ENCODE measurements at places on chromosomes 6 and 20.

GRCh38 chr6:12459945-12460661 is 169.9 kb downstream of the EDN1 start:
- DNase-seq: no peak

DNA sequence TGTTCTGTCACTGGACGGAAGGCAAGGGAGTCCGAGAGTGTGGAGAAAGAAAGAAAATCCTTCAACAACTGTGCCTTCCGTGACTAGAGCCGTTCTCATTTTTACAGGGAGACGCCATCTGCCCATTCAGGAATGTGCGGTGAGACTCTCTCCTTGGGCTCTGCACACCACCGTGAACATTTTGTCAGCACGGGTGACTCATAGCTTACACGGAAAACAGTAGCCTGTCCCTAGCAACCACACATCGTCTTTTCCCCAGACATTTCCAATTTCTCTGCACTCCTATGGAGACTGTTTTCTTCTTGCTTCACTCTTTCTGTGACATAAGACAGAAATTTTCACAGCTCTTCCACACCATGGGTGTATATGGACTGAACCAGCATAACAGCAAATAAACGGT is 55.1 kb downstream of the TBXT start:
- no peak for DNase-seq

GRCh38 chr6:85050149-85050548 is 285.8 kb upstream of the TBX18 start:
- DNase-seq: no peak

- DNase-seq: peak; percentile 32
These were observed 8.0 kb downstream of the STK35 start for GRCh38 chr20:2109425-2110210.

DNA sequence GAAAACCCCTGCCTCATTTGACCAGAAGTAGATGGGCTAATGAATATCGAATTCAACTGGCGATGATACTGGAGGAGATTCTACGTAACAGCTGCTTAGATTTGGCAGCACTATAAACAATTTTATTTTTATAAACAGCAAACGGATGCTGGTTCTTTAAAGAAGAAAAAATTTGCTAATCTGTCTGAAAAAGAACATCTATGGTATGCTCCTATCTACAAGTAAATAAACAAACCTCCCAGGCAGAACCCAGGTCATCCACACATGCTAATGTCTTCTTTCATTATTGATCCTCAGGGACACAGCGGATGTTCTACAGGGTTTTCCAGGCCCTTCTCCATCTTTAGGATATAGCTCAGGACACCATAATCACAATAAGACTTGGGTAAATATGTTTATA is 291.3 kb downstream of the ALDH8A1 start:
- DNase-seq: no peak

GRCh38 chr6:10883312-10884244 is 1.7 kb upstream of the GCM2 start:
- DNase-seq: no peak

GRCh38 chr6:6721606-6722005 is 133.1 kb downstream of the LY86 start:
- DNase-seq: no peak

DNA sequence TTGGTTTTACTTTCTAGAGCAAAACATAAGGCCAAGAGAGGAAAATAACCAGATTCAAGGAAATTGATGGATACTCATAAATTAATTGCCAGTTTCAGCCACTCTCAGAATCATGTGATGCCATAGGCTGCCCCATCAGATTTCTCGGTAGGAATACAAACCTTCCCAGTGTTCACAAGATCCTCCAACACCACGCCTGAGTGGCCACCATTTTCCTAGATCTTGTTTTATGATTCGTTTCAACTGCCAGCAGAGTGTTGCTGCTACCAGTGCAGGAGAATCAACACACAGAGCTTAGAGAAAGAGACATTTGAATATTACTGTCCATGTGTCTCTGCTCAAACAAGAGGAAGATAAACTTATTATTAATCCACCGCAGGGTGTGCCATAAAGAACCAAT is 434.2 kb upstream of the CDH4 start:
- DNase-seq: no peak

GRCh38 chr20:33437141-33437911 is 6.2 kb downstream of the SNTA1 start:
- DNase-seq: no peak

- no peak for DNase-seq
These were observed 8.4 kb upstream of the E2F1 start for GRCh38 chr20:33694639-33695012.

- DNase-seq: no peak
These were observed 121.4 kb downstream of the REV3L start for GRCh38 chr6:111361648-111362047.

DNA sequence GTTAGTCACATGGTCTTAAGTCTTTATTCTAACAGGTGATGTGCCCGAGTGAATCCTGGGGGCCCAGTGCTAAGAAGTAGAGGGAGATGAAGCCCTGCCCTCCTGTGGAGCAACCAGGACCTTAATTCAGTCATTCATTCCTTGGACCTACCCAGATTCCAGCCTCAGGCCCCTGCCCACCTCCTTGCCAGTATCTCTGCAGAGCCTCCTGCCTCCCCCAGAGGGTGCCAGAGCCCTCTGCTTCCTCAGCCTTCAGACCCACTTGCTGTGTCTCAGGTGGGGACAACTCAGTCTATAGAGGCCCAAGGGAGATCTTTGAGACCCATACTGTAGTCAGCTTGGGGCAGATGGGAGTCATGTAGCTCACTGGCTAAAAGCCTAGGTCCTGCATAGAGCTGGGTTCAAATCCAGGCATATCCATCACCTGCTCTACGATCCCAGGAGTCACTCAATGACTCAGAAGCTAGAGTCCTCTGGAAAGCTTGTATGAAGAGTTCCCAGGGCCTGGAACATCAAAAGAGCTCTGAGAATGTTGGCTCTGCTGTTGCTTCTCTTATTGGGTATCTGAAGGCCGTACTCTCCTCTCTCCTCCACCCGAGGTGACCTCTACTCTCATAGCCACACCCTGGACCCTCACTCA is 3.9 kb upstream of the SIGLEC1 start:
- DNase-seq: no peak

DNA sequence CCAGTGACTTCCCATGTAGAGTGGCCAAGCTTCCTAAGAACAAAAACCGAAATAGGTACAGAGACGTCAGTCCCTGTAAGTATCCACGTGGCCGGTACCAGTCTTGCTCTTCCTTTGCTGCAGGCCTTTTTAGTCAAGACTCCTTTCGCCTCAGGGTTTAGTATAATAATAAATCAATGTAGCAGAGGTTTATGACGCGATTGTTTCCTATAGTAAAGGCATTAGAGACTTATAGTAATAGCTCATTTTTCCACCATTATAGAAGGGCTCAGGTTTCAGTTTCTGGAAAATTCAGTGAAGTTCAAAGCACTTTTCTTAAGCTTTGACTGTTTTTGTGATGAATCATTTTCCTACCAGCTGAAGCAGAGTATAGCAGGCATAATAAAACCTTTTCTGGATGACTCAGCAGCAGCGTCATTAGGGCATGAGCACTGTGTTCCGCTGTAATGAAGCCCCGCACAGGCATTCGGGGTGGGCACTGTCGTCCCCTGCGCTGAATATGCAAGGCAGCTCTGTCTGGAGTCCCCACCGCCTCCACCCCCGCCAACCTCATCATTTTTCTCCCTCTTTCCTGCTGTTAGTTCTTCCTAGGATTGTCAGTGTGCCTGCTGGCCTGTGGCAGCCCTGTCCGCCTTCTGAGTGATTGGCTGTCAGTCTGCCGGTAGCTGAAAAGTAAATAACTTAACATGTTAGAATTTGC is 51.3 kb downstream of the PTPN1 start:
- DNase-seq: peak; percentile 81

DNA sequence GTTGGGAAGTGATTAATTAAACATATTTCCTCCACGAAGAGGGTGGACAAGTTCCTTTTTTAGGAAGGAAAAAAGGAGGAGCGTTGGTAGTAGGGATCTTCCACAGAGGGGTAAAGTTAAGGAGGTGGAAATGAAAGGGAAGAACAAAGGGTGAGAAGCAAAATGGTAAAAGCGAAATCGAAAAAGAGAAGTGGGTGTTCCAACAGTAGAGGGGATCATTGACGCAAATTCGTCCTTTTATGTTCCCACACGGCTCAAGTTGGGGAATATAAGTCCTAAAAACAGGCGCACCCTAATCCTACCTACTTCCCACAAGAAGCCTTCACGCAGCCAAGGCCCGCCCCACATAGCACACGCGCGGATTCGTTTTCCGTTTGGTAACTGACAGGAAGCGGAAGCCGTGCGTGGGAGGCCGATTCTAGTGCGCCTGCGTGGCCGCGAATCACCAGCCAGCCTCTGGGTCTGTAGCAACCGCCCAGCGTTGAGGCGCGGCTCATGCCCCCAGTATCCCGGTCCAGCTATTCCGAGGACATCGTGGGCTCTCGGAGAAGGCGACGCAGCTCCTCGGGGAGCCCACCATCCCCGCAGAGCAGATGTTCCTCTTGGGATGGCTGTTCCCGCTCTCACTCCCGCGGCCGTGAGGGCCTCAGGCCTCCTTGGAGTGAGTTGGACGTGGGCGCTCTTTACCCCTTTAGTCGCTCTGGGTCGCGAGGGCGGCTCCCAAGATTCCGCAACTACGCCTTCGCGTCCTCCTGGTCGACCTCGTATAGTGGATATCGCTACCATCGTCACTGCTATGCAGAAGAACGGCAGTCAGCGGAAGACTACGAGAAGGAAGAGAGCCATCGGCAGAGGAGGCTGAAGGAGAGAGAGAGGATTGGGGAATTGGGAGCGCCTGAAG is at the start of gene NKAPL:
Gene NKAPL (plus strand): TSS at position 421 of the 901 bp plus-strand sequence. CDS start 75 bp downstream, at position 496.
- peak; percentile 88 for DNase-seq

DNA sequence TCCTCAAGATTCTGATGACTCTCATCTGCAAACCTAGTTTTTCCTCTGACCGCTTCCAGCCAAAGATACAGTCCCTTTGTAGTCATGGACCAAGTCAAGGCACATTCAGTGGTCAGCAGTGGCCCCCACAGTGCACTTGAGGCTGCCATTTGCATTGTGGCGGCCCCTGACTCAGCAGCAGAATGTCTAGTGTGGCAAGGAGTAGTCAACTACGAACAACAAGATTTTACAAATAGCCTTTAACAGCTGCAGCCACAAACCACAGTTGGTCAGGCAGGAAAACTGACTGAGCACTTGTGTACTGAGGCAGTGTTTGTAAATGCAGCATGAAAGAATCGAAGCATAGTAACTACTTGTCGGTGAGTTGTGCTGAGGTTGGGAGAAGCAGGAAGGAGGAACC is 49.6 kb downstream of the SLC2A12 start:
- DNase-seq: no peak

GRCh38 chr6:150152891-150153876 is 10.3 kb downstream of the PPP1R14C start:
- DNase-seq: no peak

DNA sequence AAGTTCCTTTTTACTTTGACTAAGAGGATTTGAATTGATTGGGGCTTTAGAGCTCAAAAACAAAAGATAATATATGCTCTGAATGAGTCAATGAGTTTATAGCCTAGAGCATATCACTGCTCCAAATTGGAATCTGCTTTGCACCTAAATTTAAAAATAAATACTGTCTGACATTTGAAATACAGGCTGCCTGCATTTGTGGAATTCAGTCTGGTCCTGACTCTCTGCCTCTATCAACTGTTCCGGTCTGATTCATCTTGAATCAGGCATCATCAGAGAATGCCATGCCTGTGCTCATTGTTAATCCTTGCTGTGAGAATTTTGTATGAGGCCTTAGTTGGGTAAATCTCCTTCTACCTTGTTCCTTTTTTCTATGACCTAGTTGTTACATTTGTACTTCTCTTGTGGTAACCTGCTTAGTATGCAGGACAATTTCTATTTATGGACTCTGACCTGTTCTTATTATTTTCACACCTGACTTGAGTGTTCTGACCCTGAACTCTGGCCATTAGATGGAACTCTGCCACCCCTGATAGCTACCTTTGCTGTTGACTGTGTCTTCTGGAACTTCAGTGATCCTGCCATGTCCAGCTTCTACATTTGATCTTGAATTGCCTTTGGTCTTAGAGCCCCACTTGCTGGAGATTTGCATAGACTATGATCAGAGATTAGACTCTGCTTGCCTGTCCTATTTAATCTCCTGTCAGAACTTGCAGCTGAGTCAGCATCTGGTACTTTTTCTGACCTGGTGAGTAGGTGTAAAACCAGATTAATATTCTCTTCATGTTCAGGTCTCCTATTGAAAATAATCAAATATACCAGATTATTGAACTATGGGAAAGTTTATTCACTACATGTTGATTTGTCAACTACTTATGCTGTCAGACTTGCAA is 442.7 kb upstream of the HS3ST5 start:
- no peak for DNase-seq

- DNase-seq: no peak
These were observed 87.5 kb downstream of the SH3BGRL2 start for GRCh38 chr6:79718509-79719247.
